Activated CD4-positive, alpha-beta T cell treated with anti-CD3 and anti-CD28 coated beads, Interleukin-2, amount 50 U/mL, for 48 hours (primary cell): ENCODE measurements at places on chromosomes 16 and 17.

DNA sequence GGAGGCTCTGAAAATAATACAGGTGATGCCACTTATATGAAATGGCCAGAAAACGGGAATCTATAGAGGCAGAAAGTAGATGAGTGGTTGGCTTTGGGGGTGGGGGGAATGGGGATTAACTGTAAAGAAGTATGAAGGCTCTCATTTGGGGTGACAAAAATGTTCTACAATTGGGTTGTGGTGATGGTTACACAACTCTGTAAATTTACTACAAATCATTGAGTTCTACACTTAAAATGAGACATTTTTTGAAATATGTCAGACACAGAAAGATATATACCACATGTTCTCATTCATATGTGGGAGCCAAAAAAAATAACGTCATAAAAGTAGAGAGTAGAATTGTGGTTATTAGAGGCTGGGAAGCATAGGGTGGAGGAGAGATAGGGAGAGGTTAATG, 25.7 kb downstream of the ARHGAP17 start:
- no peak for DNase-seq

GRCh38 chr17:9232591-9233270, 211.4 kb downstream of the NTN1 start:
- DNase-seq, result no peak

GRCh38 chr16:65068151-65068740, 53.6 kb downstream of the CDH11 start:
- DNase-seq, result no peak

- DNase-seq, result peak; percentile 19
Measured at GRCh38 chr16:30069611-30070462, 4.3 kb downstream of the ALDOA start.

GRCh38 chr16:53945996-53946395, 242.0 kb downstream of the FTO start:
- DNase-seq, result no peak

DNA sequence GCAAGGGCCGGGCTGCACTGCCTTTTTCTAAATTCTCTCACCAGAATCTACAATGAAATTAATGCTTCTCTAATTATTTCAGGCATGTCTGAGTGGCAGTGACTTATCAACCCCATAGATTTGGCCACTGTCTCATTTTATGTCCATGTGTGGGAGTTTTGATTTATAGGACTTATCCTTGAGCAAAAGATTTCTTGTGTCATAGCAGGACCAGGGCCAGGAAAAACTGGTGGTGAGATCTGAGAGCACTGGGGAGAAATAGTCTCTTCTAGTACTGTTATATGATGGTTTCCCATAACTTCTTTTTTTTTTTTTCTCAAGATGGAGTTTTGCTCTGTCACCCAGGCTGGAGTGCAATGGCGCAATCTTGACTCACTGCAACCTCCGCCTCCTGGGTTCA, 1.5 kb upstream of the KRT23 start:
- DNase-seq, result no peak

DNA sequence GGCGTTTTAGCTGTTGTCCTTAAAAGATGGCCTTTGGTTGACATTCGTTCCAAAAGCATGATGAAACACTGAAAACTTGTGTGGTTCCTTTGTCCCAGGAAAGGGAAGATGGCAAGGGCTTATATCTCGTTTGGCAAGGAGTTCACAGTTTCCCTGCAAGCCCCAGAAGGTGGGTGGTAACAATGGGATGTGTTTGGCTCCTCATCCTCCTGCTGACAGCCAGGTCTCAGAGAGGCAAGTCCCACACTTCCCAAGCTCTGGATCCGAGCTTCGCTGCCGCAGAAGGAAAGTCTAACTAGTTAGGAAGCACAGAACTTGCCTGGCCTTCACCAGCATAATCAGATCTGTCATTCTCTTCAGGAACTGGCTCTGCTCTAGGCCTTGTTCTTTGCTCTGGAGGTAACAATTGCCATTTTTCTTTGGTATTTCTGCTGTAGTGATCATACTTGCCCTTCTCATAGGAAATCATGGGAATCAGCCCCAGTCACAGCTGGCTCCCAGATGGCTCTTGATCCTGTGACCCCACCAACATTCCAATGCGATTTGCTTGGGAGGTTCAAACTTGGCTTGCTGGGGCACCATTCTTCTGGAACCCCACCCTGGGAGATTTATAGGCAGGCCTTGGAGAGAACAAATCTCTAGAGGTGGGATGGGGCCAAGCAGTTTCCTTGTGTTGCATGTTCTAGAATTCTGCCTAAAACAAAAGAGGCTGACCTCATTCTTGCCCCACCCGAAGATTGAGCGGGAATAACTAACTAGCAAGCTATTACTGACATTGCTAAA, 17.9 kb downstream of the KPNA2 start:
- no peak for DNase-seq

DNA sequence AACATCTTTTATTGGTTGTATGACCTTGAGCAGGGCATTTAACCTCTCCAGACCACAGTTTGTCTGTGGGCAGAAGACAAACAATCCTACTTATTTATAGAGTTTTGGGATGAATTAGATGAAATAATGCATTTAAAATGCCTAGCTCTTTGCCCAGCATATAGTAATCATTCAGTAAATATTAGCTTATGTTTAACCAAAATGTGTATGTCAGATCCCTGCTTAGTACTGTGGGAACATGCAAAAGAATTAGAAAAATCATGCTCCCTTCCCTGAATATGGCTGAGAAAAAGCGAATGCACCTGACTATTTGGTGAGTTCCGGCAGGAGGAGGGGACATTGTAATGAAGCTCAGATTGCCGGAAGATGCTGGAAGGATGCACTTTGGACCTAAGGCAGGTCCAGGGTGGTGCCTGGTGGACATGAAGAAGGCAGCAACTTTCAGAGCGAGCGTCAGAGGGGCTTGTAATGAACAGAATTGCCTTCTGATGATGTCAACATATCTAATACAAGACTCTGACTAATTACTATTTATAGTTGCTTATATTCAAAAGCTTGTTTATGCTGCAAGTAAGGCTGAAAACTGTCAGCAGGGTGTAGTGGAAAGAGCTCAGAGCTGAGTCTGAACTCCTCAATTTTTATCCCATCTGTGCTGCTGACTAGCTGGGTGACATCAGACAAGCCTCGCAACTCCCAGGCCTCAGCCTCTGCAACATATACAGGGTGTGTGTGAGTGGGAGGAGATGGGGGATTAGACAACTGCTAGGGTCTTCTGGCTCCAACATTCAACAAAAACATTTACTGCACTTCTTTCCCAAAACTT, 221.2 kb downstream of the PRKCA start:
- DNase-seq, result no peak

- no peak for DNase-seq
Measured at GRCh38 chr17:40615068-40615840, 32.4 kb downstream of the SMARCE1 start.
